ENCODE measurements at places on chromosomes 16 and 17. TPM values are rescaled to one million over a fixed set of nuclear protein-coding genes. Genes with fewer than 3 reads are reported as not detected.

DNA sequence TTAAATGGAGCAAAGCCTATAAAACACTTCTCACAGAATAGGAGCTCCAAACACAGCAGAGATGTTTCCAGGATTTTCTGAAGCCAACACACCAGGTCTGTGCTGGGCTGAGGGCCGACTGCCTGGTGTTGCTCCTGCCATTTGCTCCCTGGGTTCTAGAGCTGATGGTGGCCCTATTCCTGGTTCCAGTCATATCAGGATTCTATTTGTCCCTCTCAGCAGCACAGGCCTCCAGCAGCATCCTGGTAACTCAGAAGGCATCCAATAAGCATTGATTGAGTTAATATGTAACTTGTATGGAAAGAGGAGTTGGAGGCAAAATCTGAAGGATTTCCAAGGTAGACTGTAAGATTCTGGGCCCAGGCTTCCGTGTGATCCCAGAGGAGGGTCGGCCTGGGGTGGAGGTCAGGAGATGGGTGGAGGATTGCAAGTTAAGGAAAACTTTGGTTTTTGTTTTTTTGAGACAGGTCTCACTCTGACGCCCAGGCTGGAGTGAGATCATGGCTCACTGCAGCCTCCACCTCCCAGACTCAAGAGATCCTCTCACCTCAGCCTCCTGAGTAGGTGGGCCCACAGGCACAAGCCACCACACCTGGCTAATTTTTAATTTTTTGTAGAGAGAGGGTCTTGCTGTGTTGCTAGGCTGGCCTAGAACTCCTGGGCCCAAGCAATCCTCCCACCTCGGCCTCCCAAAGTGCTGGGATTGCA, 5.7 kb downstream of the NUPR1 start:
- peaks cover 7% of the 10 kb centered on the region for H3K4me1 ChIP-seq
- no peak overlapping the region for H3K27ac ChIP-seq
- no peaks in the 10 kb centered on the region for H3K36me3 ChIP-seq

DNA sequence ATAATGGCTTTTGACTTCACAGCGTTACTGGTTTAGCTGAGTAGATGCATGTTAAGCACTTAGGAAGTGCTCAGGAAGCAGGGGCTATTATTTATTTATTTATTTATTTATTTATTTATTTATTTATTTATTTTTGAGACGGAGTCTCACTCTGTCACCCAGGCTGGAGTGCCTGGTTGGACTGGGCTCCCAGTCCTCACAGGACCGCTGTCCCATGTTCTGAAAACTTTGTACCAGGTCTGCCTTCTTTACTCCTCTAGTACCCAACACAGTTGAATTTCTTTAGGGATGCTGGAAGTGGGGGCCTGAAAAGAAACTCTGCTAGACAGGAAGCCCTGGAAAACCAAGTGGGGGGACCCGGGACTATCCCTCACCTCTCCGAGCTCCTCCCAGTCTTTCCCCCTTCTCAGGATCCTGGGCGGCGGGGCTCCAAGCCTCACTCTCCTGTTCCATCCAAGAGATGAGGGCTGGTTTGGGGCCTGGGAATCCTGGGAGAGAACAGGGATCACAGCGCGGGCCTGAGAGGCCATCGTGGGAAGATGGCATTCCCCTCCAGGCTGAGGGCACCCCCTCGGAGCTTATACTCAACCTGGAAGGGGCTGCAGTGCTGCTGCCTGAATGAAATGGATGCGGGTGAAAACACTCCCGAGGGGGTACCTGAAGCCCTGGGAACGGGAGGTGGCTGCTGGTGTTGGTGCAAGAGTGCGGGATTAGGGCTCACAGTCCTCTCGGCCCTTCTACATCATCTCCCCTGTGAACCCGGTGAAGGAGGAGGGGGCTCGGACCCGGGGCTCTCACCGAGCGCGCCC, 674 bp downstream of the ZNF688 start:
- peaks cover 4% of the 10 kb centered on the region for H3K36me3 ChIP-seq
- peak overlapping the region; percentile 95 for H3K27ac ChIP-seq
- DNase-seq: no peak
- peaks cover 68% of the 10 kb centered on the region for H3K4me1 ChIP-seq
- no peaks in the 10 kb centered on the region for H3K27me3 ChIP-seq
- H3K4me3 ChIP-seq: peak overlapping the region; percentile 91

DNA sequence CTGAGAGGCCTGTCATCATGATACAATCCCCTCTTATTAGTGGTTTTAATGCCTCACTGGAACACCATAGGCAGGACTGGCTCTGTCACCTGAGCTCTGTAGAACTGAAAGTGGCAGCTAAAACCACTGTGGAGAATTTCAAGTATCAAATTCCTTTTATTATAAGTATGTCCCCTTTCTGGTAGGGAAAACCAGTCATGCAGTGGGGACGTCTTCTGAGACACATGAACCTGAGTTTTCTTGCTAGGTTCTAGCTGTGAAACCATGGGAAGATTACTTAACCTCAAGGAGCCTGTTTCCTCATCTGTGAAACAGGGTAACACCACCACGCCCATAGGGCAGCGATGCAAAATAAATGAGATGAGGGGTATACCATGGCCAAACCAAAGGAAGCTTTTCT, 4.7 kb downstream of the VAC14 start:
- H3K27me3 ChIP-seq: no peaks in the 10 kb centered on the region
- no peak overlapping the region for H3K27ac ChIP-seq
- H3K36me3 ChIP-seq: peaks cover 2% of the 10 kb centered on the region
- no peak overlapping the region for H3K4me3 ChIP-seq
- DNase-seq: no peak

DNA sequence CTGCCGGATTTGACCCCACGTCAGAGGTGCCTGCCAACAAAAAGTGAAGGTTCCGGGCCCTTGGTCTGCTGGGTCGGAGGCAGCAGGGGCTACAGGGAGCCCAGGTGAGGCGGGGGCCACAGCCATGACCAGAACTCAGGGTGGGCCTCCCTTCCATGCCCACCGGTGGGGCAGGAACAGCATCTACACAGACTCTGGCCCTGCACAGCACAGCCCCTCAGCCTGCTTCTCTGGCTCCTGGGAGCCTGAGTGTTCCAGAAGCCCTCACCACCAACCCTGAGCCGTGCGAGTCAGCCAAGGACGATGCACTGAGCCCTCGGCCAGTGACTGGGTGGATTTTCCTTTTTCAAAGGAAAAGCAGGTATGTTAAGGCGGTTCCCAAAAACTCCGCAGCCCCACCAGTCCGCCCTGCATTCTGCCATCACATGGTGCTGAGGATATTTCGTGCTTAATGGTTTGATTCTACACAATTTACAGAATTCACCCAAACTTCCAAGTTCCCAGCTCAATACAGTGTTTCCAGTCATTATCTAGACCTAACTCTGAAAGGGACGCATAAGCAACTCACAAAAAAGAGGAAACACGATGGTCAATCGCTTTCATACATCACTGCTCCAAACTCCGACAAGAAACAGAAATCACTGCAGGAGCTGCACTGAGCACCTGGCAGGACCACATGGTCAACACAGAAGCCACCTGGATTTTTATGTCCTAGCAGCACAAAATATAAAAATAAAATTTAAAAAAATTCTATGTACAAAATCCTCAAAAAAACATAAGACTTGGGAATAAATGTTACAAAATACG, 19.4 kb upstream of the C16orf95 start:
- H3K4me1 ChIP-seq: peaks cover 4% of the 10 kb centered on the region
- H3K36me3 ChIP-seq: peaks cover 11% of the 10 kb centered on the region
- H3K27ac ChIP-seq: no peak overlapping the region

DNA sequence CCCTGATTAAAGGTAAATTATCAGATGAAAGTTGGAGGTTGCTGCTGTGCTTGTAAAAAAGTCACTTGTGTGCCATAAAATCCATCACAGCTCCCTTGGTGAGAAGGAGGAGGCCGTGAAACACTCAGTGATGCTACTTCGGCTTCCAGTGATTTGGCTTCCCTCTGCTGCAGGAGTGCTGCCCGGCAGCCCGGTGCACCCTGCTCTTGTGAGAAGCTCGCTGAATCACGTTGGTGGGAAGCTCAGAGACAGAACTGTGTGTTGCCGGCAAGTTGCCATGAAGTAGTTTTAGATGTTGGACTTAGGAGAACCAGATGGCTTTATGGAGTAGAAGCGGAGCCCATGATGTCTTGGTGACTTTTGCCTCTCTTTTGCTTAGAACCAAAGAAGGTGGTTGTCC, 33.3 kb downstream of the MSI2 start:
- no peak for DNase-seq
- H3K36me3 ChIP-seq: peaks cover 56% of the 10 kb centered on the region
- no peak overlapping the region for H3K4me3 ChIP-seq
- H3K27me3 ChIP-seq: no peaks in the 10 kb centered on the region
- no peak overlapping the region for H3K27ac ChIP-seq

GRCh38 chr17:5468075-5468473, 708 bp downstream of the DHX33 start:
- H3K27ac ChIP-seq: no peak overlapping the region
- H3K4me1 ChIP-seq: peaks cover 11% of the 10 kb centered on the region
- no peaks in the 10 kb centered on the region for H3K27me3 ChIP-seq
- peak overlapping the region; percentile 64 for H3K4me3 ChIP-seq

- H3K36me3 ChIP-seq: no peaks in the 10 kb centered on the region
- no peaks in the 10 kb centered on the region for H3K4me1 ChIP-seq
- no peak for DNase-seq
- no peak overlapping the region for H3K4me3 ChIP-seq
- H3K27ac ChIP-seq: no peak overlapping the region
Measured at GRCh38 chr16:13098536-13098935, 197.1 kb downstream of the SHISA9 start.

ALOX12 gene
- under 0.01 TPM for total RNA-seq

GRCh38 chr17:183021-183420, 1.6 kb upstream of the DOC2B start:
- no peak overlapping the region for H3K4me3 ChIP-seq
- H3K36me3 ChIP-seq: no peaks in the 10 kb centered on the region
- H3K27ac ChIP-seq: no peak overlapping the region

- peaks cover 44% of the 10 kb centered on the region for H3K4me1 ChIP-seq
- no peak for DNase-seq
- no peaks in the 10 kb centered on the region for H3K27me3 ChIP-seq
Measured at GRCh38 chr16:11495066-11495407, 91.7 kb downstream of the LITAF start.

DNA sequence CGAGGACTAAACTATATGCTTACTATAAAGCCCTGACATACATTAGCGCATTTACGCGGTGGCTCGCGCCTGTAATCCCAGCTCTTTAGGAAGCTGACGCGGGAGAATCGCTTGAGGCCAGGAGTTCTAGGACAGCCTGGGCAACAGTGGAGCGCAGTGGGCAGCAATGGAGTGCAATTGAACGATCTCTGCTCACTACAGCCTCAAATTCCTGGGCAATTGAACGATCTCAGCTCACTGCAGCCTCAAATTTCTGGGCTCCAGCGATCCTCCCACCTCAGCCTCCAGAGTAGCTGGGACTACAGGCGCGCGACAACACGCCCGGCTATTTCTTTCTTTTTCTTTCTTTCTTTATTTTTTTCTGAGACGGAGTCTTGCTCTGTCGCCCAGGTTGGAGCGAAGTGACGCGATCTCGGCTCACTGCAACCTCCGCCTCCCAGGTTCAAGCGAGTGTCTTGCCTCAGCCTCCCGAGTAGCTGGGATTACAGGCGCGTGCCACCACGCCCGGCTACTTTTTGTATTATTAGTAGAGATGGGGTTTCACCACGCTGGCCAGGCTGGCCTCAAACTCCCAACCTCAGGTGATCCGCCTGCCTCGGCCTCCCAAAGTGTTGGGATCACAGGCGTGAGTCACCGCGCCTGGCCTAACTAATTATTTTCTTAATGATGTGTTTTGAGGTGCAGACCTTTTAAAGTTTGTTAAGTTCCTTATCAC, 506 bp upstream of the COG7 start:
- no peaks in the 10 kb centered on the region for H3K27me3 ChIP-seq
- H3K4me3 ChIP-seq: peak overlapping the region; percentile 92
- no peaks in the 10 kb centered on the region for H3K36me3 ChIP-seq
- no peak overlapping the region for H3K27ac ChIP-seq
- no peak for DNase-seq

DPEP3 gene
- total RNA-seq: 0.14 TPM

DNA sequence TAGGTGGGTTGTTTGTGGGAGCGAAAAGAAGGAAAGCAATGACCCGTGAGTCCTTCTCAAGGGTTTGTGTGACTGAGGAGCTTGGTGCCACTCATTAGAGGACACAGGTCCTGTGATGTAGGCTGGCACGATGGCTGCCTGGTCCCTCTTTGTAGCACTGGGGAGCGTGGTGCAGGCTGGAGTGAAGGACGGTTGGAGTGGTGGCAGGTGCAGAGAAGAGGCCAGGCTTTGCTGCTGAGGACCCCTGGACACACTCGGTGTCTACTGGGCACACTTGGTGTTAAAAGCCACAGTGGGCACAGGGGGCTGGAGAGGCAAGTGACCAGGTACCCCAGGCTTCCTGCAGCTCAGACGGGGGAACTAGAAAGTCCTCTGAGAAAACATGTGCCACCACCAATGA, 106.0 kb downstream of the NTN1 start:
- no peak overlapping the region for H3K27ac ChIP-seq
- H3K4me3 ChIP-seq: no peak overlapping the region
- H3K4me1 ChIP-seq: no peaks in the 10 kb centered on the region
- no peak for DNase-seq

Data from thymus (tissue), 14 donors.